Activated T-cell treated with anti-CD3 and anti-CD28 coated beads, Interleukin-2, amount 50 U/mL, for 4 hours (primary cell): ENCODE measurements at places on chromosomes 7 and 10. TPM values are rescaled to one million over a fixed set of nuclear protein-coding genes. Genes with fewer than 3 reads are reported as not detected.

PRTFDC1 gene
- total RNA-seq = 0.46 TPM

C10orf88 gene
- 9.8 TPM for total RNA-seq

DNA sequence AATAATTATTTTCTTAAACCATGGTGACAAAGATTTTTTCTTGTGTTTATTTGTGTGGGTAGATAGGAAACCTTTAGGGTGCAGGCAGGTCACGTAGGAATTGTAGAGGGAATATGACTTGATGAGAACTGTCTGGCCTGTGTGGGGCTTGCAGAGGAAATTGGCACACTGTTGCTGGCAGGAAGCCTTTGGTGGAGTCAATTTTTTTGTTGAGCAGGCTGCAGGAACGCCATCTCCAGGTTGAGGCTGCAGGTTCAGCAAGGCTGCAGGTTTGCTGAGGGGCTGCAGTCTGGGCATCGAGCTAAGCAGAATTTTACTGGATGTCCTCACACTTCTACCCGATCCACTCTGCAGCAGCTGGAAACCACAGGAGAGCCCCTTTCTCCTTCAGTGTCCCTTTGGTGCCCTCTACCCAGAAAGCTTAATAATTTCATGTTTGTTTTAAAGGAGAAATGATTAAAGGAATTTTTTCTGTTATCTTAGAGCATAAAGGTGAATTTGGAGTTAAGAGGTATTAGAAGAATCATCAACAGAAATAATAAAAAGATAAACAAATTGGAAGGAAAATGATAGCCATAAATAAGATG lies 37.0 kb downstream of the TBC1D12 start:
- no peak for DNase-seq

GRCh38 chr7:155576900-155577508 lies 30.6 kb upstream of the CNPY1 start:
- no peak for DNase-seq

GRCh38 chr7:151876899-151877777 lies at the start of gene PRKAG2:
Gene PRKAG2 (minus strand): TSS chr7:151877115. CDS start chr7:151876620, 495 bp downstream.
- DNase-seq = peak; percentile 76

DNA sequence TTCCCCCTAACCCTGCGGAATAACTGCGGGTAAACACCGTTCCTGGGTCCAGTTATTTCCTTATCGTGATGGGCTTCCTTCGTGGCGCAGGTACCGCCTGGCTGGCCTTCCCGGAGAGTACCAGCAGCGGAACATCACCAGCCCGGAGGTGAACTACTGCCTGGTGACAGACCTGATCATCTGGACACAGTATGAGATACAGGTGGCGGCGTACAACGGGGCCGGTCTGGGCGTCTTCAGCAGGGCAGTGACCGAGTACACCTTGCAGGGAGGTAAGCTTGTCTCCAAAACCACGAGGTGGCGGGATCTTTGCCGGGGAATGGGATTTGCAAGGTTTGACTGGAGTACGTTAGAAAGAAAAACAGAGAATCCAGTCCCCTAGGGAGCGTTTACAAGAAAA lies 665.0 kb upstream of the FOXK1 start:
- DNase-seq = no peak

GRCh38 chr10:114431414-114432135 lies 27.3 kb upstream of the AFAP1L2 start:
- DNase-seq = no peak
